ENCODE measurements at places on chromosomes 6 and 20.

DNA sequence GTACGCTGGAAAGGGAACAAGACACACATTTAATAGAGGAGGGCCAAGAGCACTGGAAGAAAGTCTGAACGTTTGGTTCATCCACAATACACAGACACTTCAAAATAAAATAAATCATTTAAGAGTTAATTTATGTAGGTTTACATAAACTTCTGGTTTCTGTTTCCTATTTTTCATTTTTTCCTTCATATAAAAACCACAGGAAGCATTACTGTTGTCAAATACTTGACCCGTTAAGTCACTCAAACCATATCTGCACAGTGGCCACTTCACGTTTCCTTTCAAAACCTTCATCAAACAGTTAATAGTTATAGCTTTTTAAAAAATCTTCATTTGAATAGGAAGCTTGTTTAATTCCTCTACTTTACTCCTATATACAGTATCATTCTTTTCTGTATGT, 257.6 kb upstream of the THEMIS start:
- peak; percentile 64 for DNase-seq

DNA sequence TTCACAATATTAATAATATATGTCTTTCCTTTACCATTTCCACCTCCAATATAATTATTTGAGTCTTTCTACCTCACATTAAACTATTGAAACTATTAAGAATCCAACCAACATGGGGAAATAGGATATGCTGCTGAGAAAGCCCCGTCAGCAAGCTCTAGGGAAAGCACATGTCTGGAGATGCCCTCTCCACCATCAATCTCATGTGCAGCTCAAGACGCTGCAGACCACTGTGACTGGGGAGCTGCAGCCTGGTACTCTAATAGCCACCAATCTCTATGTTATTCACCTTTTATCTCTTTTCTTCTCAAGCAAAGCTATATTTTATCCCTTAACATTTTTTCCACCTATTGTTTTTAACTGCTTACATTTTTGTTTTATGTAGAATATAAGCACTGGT, 50.3 kb downstream of the COL9A1 start:
- DNase-seq: no peak

DNA sequence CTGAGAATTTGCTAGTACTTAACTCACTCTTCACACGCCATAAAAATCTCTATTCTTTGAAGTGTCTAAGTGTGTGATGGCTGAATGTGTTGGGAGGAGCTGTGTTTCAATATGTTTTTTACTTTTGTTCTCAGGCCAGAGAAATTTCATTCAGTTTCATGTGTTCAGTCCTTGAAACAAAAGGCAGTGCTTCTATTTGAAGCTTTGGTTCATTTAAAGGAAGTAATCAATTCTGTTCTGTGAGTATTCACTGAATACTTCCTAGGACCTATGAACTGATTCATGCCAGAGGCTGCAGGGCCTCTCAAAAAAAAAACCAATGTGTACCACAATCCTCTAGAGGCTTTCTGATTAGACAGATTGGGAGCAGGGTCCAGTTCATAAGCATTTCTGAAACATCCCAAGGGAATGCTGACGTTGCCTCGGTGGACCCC, 12.4 kb upstream of the F13A1 start:
- no peak for DNase-seq

GRCh38 chr20:64038224-64038564, 2.2 kb downstream of the C20orf204 start:
- DNase-seq: no peak

DNA sequence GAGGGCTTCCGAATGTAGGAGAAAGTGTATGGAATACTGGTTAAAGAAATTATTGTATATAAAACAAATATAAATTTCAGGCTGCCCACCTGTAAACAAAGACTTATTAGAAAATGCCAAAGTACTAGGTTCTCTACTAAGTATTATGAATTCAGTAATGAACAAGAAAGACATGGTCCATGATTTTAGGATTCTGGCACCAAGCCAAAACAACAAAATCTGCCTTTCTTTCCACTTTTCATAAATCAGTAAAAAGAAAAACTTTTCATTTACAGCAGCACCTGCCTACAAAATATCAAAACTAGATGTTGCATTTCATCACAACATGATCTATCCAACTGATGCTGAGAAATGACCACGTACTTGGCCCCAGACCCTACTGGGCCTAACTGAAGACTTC, 14.5 kb upstream of the SNRPB start:
- no peak for DNase-seq

DNA sequence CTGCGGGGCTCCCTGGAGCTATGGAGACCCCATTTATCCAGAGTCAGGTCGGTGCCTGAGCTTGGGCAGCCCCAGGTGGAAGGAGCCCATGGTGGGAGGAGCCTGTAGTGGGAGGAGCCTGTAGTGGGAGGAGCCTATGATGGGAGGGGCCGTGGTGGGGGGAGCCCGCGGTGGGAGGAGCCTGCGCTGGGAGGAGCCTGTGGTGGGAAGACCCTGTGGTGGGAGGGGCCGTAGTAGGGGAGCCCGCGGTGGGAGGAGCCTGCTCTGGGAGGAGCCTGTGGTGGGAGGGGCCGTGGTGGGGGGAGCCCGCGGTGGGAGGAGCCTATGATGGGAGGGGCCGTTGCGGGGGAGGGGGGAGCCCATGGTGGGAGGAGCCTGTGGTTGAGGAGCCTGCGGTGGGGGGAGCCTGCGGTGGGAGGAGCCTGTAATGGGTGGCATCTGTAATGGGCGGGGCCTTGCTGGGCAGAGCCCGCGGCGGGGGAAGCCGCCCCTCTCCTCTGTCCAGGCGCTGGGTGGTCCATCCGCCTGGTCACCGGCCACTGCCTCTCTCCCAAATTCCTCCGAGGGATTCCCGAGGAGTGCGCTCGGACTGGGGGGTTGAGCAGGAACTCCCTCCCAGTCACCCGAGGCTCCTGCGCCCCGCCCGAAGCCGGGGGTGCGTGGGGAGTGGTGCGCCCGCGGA, 567 bp upstream of the FNDC11 start:
- peak; percentile 80 for DNase-seq

- peak; percentile 45 for DNase-seq
These were observed 13.1 kb upstream of the RAET1L start for GRCh38 chr6:150038202-150039062.

DNA sequence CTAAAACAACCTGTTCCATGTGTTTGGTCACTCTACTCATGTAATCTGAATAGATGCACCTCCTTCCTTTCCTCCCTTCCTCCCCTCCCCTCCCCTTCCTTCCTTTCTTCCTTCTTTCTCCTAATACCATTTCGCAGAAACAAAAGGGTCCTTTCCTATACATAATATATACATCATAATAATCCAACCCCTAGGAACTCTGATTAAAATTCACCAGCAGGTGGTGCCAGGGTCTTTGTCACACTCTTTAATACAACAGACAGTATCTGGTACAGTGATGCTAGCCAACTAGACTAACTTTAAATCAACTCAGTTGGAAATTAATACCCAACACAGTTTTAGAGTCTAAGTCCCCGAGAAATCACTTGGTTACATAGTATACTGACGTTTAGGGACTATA, 181.2 kb upstream of the SHLD1 start:
- DNase-seq: peak; percentile 43

DNA sequence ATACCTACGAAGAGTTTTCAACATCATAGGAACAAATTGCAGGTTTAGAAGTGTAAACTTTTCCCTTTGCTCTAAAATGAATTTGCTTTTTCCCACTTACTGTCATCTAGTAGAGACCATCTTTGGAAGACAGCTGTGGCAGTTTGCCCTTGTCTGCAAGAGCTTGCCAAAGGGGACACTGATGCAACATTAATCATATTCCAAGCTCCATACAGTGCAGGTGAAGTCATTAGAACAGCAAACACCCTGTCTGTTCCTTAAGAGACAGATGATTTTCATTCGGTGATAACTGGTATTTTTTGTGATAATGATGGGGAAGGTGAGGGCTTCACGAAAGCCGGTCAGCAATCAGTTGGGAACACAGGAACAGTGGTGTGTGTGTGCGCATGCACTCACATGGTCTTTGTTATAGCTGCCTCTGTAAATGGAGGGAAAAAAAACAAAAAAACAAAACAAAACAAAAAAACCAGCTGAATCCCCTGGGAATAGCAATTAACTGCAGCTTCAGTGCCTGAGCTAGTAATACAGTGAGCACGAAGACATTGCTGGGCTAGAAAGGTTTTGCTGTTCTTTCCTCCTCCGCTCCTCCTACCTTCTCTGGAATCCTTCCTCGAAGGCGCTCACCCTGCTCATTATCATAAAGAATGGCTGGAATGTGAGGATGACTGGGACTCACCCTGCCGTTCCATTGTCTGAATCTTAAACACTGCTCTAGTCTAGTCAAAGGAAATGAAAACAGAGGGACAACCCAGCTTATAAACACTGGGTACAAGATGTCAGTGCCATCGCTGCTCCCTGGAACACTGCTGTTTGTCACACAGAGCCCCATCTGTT, 35.2 kb upstream of the KIF13A start:
- DNase-seq: peak; percentile 83

- no peak for DNase-seq
These were observed 11.5 kb upstream of the TMEM200A start for GRCh38 chr6:130354322-130354721.

GRCh38 chr6:108074057-108074358, 533 bp downstream of the OSTM1 start:
- DNase-seq: no peak

DNA sequence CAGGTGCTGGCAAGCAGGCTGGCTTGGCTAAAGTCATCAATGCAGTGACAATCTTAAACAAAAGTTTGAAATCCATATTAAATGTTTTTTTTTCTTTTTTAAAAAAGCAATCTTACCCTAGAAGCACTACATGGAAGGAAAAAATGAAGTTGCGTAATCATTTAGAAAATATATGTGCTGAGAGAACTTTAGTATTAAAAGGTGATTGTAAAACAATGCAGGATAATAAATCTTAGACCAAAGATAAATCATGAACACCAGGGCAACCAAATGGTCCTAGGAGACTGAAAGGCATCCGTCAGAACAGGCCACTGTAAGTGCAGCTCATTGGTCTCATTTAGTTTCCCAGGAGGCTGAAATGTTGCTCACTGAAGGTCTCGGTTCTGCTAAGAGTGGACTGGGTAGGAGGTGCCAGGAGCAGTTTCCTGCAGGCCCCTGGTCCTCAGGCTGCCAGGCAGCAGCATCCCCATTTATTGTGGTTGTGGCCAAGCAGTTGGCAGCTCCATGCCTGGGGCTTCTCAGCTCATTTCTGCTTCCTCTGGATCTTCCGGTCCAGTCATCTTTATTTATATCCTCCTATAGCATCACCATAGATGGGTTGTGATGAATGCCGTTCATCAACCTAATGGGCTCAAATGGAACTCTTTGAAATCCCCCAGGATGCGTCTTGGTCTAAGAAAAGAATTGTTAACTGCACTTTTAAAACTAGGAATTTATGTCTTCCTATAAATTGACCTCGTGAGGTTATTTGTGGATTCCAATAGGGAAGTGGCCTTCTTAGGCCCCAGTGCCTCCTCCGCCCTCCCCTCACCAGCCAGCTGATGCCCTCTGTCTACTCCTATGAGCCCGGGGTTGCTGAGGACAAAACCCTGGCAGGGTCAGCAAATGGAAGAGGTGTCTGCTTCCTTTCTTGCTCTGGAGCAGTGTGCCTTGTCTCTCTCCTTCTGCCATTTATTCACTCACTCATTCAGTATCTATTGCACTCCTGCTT, 269.0 kb downstream of the UST start:
- peak; percentile 31 for DNase-seq

- DNase-seq: no peak
These were observed 64.1 kb downstream of the C6orf118 start for GRCh38 chr6:165245287-165245686.

- DNase-seq: peak; percentile 25
These were observed 110.6 kb downstream of the FNDC1 start for GRCh38 chr6:159279790-159280277.

GRCh38 chr6:158220786-158221442, 52.8 kb downstream of the GTF2H5 start:
- DNase-seq: peak; percentile 77

GRCh38 chr6:26044140-26045064, 42.8 kb upstream of the HFE start:
- DNase-seq: no peak

DNA sequence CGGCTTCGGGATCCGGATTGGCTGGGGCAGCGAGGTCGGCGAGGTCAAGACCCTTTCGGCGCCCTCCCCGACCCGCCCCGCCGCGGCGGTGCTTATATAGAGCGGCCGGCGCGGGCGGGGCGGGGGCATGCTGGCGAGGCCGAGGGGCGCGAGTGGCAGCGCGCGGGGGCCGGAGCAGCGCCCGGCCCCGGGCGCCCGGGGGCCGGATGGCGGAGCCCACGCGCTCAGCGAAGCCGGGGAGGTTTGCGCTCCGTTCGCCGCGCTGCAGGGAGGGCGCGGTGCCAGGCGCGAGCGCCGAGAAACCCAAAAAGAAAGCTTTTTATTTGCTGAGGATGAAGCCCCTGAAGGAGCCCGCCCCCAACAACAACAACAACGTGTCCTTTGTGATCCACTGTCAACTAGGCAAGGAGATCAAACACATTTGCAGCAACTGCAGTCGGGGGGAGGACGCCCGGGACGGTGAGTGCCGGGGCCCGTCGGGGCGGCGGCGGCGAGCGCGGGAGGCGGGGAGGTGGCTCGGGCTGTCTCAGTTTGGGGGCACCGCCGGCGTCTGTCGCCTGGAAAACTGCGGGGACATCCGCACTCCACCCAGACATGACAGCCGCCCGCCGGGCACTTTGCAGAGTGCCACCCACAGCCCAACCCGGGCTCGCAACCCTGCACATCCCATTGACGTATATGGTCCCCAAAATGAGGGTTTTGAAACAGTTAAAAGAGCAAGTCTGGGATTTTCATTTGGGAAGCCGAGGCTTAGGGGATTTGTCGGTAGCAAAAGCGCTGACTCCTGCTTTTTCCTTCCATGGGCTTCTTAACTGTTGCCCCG, 297.3 kb downstream of the PHACTR1 start:
- DNase-seq: peak; percentile 23

GRCh38 chr6:42537536-42537935, 26.3 kb upstream of the UBR2 start:
- DNase-seq: no peak

DNA sequence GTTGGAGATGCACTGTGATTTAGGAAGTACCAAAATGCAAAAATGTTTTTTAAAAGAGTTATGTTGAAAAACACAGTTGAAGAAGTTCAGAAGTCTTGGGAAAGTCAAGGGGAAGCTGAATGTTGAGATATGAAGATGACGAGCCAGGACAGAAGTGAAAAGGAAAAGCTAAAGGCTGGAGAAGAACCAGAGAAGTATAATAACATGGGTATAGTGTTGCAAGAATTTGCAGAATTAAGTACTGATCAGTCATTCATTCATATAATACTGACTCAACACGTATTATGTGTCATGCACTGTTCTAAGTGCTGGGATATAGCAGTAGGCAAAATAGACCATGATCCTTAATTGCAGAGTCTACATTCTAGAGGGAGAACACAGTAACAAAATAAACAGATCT, 432.8 kb downstream of the CDC5L start:
- no peak for DNase-seq

DNA sequence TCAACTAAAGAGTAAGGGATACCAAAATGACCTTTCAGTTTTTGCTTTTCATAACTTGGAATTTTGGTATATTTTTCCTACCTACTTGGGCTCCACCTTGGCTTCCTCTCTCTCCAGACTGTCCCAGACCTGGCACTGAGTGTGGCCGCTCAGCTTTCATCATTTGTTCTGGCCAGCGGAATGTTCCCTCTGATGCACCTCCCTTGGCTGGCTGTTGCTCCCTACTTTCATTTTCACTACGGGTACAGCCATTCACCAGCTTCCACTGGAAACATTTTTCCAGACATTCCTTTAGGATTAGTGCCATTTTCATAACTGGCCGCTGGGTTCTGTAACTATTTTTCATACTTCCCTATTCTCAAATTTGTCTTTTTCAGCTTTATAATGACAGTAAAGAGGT, 487.4 kb downstream of the TENT5A start:
- DNase-seq: peak; percentile 83

- DNase-seq: peak; percentile 16
These were observed 155.5 kb downstream of the MRPL14 start for GRCh38 chr6:43971776-43972126.

Measured in EL (cell line).